ENCODE measurements at places on chromosomes 1 and 21.

DNA sequence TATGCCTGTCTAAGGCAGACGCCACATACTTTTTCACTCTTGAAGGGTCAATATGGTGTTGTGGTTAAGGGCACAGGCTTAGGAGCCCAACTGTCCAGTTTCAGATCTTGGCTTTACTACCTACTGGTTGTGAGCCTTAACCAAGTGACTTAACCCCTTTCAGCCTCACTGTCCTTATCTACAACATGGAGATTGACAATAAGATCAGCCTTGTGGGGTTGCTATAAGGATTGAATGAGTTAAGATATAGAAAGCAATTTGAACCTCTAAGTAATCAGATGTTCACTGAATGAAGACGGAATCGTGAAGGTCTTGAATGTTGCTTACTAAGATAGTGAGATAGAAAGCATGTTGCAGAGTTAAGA, 121.3 kb upstream of the JUN start:
- no peak for DNase-seq

- DNase-seq: no peak
These were observed 45.9 kb downstream of the SYT6 start for GRCh38 chr1:114107474-114108435.

DNA sequence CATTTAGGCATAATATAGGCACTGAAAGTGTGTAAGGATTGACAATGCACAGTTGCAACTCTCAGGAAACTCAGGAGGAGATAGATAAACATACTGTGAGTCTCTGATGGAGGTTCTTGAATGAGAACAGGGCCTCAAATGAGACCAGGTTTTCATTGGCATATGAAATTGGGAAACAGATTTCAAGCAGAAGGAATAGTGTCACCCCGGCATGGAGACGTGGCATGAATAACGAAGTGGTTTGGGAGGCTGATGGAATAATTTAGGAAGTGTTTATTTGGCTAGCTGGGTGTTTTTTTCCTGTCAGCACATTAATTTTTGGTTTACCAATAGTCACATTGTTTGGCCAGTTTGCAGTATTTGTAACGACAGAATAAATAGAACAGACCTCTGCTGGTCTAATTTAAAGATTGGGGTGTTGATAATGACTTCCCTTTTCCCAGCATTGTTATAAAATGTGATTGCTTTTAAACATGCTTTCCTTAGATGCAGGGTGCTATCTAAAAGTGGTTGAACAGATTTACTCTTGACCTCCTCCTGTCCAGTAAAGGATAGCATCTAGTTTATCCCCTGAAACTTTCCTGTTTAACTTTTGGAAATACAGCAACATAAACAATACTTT, 132.0 kb downstream of the C1orf21 start:
- no peak for DNase-seq

GRCh38 chr1:107547363-107548155, 406.7 kb downstream of the NTNG1 start:
- no peak for DNase-seq

DNA sequence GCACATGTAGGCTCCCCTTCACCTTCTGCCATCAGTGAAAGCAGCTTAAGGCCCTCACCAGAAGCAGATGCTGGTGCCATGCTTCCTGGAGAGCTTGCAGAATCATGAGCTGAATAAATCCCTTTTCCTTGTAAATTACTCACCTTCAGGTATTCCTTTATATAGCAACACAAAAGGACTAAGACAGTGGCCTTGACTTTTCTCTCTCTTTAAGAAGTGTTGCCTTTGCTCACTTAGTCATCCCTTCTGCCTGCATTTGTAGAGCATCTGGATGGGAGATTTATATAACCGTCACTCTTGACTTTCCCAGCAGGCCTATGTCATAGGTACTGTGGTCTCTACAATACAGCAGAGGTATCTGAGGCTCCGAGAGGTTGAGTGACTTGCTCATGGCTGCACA, 3.7 kb downstream of the PCSK9 start:
- DNase-seq: no peak

GRCh38 chr1:93542398-93542797, 94.5 kb downstream of the FNBP1L start:
- no peak for DNase-seq

- no peak for DNase-seq
These were observed 5.2 kb upstream of the NGF start for GRCh38 chr1:115343200-115343737.

DNA sequence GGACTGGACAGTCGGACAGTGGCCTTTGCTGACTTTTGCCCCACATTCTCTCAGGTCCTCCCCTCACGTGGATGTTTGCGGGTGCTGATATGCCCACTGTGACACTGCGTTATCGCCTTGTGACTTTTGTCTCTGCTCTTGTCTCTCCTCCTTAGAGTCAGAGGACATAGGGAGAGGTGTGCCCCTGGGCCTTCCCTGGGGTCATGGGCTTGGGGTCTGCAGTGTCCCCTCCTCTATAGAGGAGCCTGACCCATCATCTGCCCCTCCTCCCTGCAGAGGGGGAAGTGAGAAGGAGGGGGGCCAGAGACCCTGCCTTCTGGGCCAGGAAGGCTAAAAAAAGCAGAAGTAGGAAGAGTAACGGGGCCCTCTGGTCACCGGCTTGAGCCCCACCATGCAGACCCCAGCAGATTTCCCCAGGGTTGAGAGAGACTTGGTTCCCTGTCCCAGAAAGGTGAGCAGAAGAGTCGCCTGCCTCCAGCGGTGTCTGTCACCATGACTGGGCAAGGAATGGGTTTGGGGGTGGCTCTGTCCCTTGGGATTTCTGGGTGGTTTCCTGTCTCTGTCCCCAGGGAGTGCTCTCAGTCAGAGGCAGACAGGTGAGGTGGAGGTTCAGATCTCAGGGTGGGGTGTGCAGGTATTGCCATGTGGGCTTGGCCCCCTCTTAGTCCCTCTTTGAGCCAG, 13.3 kb downstream of the RPS6KA1 start:
- DNase-seq: no peak

DNA sequence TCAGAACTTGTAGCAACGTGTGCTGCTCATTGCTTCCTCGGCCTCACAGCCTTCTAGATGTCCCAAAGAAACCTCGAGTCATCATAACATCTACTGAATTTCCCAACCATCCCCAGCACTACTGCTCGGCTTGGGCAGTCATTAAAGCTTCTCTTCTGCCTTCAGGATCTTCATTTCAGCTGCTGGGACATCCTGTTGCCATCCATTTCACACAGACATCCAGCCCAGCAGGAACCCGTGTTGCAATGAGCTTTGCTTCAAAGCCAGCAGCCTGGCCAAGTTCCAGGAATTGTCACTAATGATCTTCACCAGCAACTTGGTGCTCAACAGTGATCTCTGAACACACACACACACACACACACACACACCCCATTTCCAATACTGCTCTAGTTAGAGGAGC, 18.5 kb downstream of the WLS start:
- DNase-seq: no peak
